NCI-H2171 treated with DMSO at 0.1 percent for 48 hours (cell line): ENCODE measurements at places on chromosomes 7 and 10.
A peak's percentile ranks its signal among the peaks of the same experiment; 100 is the strongest.

DNA sequence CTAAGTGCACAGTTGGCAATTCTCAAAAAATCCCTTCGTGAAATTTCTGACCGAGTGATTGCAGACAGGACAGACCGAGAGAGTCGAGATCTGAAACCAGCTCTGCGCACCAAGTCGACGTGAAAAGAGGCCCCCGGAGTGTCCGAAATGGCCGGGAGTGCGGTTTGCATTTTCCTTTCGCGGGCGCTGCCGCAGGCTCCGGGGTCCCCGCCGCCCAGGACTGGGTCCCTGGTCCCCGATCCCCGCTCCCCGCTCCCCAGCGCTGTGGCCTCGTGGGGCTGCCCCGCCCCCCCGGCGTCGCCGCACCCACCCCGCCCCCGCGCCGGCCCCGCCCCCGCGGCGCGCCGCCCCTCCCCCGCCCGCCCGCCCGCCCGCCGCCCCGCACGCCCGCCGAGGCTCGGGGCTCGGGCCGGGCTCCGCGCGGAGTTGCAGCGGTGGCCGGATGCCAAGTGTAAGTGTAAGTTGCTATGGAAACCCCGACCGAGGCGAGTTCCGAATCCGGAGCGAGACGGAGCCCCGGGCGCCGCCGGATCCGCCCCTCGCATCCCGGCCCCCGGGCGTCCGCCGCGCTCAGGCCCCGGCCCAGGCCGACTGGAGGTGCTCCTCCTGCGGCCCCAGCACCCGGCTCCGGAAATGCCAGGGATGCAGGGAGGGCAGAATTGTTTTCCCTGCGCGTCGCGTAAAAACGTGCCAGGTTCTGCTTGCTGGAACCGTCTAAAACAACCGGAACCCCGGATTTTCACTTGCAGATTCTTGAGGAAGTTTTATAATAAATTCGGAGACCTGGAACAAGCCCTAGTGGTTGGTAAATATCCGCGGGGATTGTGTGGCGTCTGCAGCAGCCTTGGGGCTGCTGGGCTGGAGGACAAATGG, 4.6 kb downstream of the BMI1 start:
- peak; percentile 10 for DNase-seq

- peak; percentile 11 for DNase-seq
These were observed 493.3 kb upstream of the PODXL start for GRCh38 chr7:132049462-132050304.

- DNase-seq: peak; percentile 43
These were observed 29.5 kb upstream of the DAGLB start for GRCh38 chr7:6477318-6477660.

DNA sequence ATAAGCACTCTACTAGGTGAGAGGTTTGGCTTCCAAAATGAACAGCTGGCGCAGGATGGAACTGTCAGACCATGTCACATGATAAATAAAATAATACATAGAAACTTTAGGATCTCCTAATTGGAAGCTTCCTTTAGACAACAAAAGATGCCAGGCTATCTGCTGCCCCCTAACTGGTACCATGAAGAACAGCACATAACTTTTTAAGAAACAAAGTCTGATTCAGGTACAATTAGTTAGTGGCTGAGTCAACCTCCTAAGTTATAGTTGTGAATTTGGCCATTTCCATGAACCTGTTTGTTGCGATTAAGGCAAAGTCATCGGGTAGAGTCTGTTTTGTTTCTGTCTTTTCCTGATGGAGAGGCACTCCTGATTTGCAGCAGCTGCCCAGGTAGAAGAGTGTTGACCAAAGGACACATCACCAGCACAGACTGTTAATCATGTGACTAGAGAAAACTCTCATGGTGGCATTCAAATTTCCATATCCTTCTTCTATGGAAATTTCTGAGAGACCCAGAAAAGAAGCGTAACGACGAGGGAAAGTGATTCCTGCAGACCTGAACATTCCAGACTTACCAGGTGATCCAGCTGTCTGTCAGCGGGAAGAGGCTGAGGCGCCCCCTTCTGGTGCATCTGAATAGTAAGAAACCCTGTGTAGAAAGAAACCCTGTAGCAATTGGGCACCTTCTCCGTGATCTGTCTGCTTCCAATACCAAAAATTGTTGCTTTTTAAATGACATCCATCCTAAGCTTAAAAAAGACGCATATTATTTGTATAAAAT, 8.6 kb upstream of the INHBA start:
- peak; percentile 45 for DNase-seq

DNA sequence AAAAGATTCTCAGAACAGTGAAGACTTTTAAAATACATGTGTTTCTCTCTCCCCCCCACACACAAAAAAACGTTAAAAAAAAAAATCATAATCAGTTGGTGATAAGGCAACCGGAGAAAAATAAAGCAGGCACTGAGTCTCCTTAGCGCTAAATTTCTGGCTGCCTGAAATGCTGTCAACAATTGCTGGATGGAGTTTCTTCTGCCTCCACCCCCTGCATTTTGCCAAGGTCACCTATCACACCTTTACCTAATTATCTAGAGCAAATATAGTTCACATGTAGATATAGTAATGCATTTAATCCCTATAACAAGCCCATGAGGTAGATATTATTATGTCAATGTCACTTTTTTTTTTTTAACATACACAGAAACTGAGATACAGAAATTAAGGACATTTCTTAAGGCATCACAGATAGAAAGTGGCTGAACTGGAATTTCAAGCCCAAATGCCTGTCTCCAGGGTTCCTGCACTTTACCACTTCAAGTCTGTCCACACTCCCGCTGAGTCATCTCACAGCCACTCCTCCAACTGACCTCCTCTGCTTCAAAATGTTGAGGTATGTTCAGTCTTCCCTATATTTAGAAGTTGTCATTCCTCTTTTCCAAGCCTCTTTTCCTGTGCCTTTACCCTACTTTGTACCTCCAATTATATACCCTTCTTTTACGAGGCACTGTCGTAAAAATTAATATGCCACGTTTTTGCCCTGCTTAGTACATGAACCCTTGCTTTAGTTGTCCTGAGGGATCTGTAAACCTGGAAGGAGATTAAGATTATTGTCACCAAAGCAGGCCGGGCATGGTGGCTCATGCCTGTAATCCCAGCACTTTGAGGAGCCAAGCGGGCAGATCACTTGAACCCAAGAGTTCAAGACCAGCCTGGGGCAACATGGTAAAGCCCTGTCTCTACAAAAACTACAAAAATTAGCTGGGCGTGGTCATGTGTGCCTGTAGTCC, 72.8 kb upstream of the MPP7 start:
- no peak for DNase-seq
